ENCODE measurements at places on chromosomes 16 and 17. TPM values are rescaled to one million over a fixed set of nuclear protein-coding genes. Genes with fewer than 3 reads are reported as not detected.

- peaks cover 64% of the 10 kb centered on the region for H3K4me1 ChIP-seq
- H3K4me3 ChIP-seq, result peak overlapping the region; percentile 93
- peak overlapping the region; percentile 95 for H3K27ac ChIP-seq
- peaks cover 24% of the 10 kb centered on the region for H3K36me3 ChIP-seq
- no peak for DNase-seq
These were observed 1.4 kb upstream of the KRT19 start for GRCh38 chr17:41529491-41529915.

Gene TM4SF5
- total RNA-seq, result not detected

DNA sequence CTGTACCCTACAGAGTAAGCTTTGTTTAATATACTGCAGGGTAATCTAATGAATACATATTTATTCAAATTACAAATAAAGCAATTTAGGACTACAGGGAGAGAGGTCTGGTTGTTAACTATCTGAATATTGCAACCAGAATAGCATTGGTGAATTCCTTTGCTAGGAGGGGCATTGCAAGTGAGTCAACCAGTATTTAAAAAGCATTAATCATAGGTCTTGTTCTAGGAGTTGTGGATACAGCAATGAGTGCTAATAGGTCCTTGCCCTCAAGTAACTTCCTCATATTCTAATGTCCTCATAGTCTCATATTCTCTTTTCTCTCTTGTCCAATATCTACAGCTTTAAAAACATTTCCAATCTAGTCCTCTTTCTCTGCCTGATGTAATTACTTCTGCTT lies 531.4 kb downstream of the CDH11 start:
- no peaks in the 10 kb centered on the region for H3K27me3 ChIP-seq
- H3K27ac ChIP-seq, result no peak overlapping the region
- H3K4me1 ChIP-seq, result no peaks in the 10 kb centered on the region
- H3K36me3 ChIP-seq, result no peaks in the 10 kb centered on the region

DNA sequence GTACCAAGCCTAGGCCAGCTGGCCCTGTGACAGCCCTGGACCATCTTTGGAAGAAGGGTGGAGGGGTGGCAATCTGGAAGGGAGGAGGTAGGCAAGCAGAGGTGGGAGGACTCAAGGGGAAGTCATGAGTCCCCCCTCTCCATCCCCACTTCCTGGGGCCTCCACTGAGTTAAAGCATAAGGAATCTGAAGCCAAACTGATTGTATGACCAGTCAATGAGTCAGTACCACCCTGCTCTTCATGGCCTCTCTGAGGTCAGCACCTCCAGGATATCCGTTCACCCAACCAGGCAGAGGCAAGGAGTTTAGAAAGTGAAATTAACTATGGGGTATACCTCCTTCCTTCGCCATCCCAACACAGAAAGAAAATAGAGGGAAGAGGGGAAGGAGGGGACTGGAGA lies 272.7 kb downstream of the SOX9 start:
- H3K4me3 ChIP-seq, result no peak overlapping the region
- no peaks in the 10 kb centered on the region for H3K27me3 ChIP-seq

Gene ENPP7
- total RNA-seq, result not detected

Gene HID1
- total RNA-seq, result 32.1 TPM

- H3K27ac ChIP-seq, result no peak overlapping the region
- no peak overlapping the region for H3K4me3 ChIP-seq
- DNase-seq, result no peak
- H3K27me3 ChIP-seq, result no peaks in the 10 kb centered on the region
- no peaks in the 10 kb centered on the region for H3K36me3 ChIP-seq
These were observed 8.5 kb downstream of the ADGRG3 start for GRCh38 chr16:57676553-57677085.

Gene UNK
- total RNA-seq, result 25.3 TPM

- H3K4me3 ChIP-seq, result peak overlapping the region; percentile 72
- peak overlapping the region; percentile 54 for H3K27ac ChIP-seq
- H3K36me3 ChIP-seq, result no peaks in the 10 kb centered on the region
These were observed 7.9 kb upstream of the SLFN14 start for GRCh38 chr17:35568561-35568960.

Gene BTBD17
- total RNA-seq, result not detected

DNA sequence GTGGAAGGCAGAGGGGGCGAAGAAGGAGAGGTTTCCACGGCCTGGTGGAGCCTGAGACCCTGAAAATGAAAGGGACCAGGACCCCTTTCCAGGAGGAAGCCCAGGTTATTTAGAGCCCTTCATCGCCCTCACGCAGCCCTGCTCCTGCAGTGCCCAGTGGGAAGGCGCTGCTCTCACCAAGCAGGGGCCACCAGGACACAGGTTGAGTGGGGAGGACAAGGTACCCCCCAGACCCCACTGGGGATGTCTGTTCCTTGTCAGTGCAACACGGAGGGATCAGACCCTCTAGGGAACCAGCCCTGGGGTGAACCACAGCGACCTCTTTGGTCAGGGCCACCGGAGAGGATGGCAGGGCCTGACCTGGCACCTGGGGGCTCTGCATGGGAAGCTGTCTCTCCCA lies 163.9 kb downstream of the C16orf95 start:
- peaks cover 22% of the 10 kb centered on the region for H3K27me3 ChIP-seq
- no peaks in the 10 kb centered on the region for H3K36me3 ChIP-seq

GRCh38 chr16:25707982-25708583 lies 16.3 kb downstream of the HS3ST4 start:
- DNase-seq, result no peak
- no peak overlapping the region for H3K4me3 ChIP-seq
- no peaks in the 10 kb centered on the region for H3K36me3 ChIP-seq
- no peak overlapping the region for H3K27ac ChIP-seq
- peaks cover 31% of the 10 kb centered on the region for H3K27me3 ChIP-seq
- no peaks in the 10 kb centered on the region for H3K4me1 ChIP-seq

Gene RNU2-1
- total RNA-seq, result 4,274 TPM

DNA sequence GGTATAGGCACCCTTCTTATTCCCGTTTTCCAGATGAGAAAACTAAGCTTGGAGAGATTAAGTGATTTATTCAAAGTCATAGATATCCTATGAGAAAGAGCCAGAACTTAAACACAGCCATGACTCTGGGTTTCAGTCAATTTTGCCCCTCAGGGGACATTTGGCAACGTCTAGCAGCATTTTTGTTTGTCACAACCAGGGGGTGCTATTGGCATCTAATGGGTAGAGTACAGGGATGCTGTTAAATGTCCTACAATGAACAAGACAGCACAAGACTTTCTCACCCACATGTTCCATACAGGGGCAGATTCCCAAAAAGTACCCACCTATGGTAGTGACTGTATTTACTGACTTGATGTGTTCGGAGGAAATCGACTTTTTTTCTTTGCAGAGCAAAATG lies 4.8 kb upstream of the SHISA9 start:
- no peak overlapping the region for H3K4me3 ChIP-seq
- H3K27ac ChIP-seq, result no peak overlapping the region
- peaks cover 45% of the 10 kb centered on the region for H3K4me1 ChIP-seq
- no peak for DNase-seq
- no peaks in the 10 kb centered on the region for H3K36me3 ChIP-seq

Gene PLSCR3
- total RNA-seq, result 53.0 TPM

DNA sequence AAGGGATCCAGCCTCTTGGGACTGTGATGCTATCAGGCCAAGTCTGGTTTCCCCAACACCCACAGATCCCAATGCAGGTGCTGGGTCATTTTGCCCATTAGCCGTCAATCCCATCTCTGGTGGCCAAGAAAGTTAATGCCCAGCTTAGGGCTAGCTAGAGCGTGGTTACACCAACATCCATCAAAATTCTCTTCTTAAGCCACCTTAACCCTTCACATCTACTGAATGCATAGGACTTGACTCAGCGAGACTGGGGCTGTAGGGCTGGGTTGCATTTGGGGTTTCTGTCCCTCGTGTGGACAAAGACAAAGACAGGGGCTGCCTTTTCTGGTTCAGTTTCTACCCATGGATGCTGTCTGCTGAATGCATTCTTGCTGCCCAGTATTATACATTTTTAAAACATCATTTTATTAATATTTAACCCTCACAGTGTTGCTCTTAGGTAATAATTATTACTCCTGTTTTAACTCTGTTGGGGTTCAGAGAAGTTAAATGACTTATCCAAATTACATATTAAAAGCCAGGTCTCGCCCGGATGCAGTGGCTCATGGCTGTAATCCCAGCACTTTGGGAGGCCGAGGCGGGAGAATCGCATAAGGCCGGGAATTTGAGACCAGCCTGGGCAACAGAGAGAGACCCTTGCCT lies 141.1 kb upstream of the NOL11 start:
- H3K36me3 ChIP-seq, result no peaks in the 10 kb centered on the region
- no peaks in the 10 kb centered on the region for H3K4me1 ChIP-seq
- no peaks in the 10 kb centered on the region for H3K27me3 ChIP-seq
- H3K27ac ChIP-seq, result no peak overlapping the region

Gene TRIM37
- total RNA-seq, result 21.6 TPM

Gene PRR35
- total RNA-seq, result not detected

DNA sequence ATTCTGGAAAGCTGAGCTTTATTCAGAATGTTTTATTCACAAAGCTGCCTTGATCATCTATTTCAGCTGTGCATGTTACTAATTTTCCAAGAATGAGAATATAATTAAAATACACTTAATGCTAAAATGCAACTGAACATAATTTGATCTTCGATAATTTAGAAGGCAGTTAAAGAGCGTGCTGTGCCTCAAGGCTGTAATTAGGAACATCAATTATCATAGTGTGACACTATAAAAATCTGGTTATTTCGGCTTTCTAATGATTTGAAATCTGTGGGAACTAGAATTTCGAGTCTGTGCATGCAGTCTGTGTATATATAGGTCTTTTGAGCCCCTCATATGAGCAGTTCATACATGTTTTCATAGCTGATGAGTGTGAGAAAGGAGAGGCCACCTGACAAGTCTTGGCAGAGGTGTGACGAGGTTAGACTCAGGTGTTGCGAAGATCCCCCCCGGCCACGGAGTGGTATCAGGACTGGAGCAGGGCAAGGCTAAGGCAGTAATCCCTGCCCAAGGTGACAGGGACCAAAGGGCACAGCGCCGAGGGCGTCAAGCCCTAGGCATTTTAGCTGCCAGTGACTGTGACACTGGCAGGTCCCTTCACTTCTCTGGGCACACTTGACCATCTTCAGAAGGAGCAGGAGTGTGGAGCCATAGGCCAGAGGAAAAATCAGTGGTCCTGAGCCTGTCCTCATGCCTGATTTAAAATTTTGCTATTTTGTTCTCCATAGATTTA lies 328.5 kb downstream of the SNX29 start:
- no peak for DNase-seq
- no peak overlapping the region for H3K27ac ChIP-seq
- no peaks in the 10 kb centered on the region for H3K27me3 ChIP-seq
- no peak overlapping the region for H3K4me3 ChIP-seq
- no peaks in the 10 kb centered on the region for H3K4me1 ChIP-seq
- H3K36me3 ChIP-seq, result no peaks in the 10 kb centered on the region

All from PC-9 (cell line).